ENCODE measurements at places on chromosomes 2 and 18. TPM values are rescaled to one million over a fixed set of nuclear protein-coding genes. Genes with fewer than 3 reads are reported as not detected.

The BIN1 gene
- 84.8 TPM for total RNA-seq

The TSHZ1 gene
- total RNA-seq = 19.0 TPM

DNA sequence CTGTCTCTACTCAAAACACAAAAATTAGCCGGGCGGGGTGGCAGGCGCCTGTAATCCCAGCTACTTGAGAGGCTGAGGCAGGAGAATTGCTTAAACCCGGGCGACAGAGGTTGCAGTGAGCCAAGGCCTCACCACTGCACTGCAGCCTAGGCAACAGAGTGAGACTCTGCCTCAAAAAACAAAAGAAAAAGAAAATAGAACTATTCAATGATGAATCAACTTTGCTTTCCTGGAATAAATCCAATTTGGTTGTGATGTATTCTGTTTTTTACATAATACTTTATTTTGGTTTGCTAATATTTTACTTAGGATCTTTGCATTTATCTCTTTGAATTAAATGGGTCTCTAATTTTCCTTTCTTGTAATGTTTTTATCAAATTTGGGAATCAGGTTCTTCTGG, 86.3 kb upstream of the MBOAT2 start:
- no peak for DNase-seq

GRCh38 chr2:22887845-22888244, 497.1 kb upstream of the KLHL29 start:
- DNase-seq = no peak

DNA sequence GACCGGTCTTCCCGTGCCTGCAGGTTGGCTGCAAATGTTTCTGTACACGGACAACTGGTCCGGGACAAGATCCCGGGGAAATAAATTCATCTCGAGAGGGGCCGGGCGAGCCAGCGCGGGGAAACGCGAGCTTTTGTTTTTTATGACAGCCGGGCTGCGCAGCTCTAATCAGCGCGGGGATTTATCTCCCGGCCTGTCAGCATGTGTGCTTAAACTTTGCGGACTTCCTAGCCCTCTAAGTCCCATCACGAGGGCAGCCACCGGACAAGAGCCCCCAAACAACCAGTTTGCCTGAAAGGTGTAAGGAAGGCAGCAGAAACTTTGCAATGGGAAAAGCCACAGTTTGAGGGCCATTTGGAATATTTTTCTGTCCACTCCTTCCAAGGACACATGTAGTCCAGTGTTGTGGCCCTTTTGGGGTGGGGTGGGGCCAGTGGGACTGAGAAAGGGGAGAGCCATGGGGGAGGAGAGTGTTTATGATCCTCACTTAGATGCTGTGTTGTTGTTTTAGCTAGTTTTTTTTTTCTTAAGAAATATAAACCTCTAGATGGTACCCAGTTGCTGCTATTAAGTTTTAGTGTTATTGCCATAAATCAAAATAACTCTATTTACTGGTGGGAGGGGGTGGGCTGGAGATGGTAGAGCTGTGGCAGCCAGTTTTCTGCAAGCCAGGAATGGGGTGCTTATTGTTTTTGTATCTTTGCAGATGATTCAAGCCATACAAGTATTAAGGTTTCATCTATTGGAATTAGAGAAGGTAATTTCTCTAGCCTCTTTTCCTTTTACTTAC, 6.0 kb downstream of the MEIS1 start:
- peak; percentile 80 for DNase-seq

DNA sequence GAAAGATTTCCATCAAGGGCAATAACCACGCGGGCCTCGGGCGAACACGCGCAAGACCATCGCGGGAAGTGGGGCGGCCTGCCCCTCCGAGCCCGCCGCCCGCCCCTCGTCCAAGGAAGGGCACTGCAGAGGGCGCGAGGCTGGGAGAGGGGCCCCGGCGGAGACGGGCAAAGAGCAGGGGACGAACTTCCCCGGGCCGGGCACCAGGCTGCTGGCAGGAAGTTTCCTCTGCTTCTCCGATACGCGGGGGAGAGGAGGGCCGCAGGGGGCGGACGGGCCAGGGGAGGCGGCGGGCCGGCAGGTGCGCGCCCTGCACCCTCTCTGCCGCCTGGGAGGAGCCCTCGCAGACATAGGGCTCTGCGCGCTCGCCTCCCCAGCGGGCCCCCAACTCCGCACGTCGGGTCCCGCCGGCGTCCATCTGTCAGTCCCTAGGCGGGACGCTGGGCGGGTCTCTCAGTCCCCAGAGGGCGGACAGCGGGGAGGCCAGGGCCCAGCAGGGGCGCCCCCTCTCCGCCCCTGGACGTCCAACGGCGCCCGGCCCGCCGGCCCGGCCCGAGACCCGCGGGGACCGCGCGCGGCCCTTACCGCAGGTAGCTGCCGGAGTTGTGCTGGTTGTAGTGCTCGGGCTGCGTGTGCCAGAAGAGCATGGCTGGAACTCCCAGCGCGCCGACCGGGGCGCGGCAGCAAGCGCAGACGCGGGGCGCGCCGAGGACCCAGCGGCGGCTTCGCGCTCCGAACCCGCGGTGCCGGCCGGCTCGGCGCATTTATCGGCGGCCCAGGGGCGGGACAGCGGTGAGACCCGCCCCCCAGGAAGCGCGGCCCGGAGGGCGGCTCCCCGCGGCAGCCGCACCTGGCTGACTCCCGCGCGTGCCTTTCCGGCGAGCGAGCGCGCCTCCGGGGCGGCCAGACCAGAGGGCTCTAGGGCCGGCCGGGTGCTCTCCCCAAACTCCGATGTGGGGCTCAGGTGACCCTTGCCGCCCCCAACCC, at the start of gene TFCP2L1:
TSS of gene TFCP2L1 (minus strand) at position 740 of the 987 bp plus-strand sequence. CDS start at position 647, 93 bp downstream.
- no peak for DNase-seq

GRCh38 chr18:10900435-10900834, 248.9 kb downstream of the PIEZO2 start:
- DNase-seq = no peak
